Fibroblast of skin of scalp (primary cell): ENCODE measurements at places on chromosomes 2 and 18.

DNA sequence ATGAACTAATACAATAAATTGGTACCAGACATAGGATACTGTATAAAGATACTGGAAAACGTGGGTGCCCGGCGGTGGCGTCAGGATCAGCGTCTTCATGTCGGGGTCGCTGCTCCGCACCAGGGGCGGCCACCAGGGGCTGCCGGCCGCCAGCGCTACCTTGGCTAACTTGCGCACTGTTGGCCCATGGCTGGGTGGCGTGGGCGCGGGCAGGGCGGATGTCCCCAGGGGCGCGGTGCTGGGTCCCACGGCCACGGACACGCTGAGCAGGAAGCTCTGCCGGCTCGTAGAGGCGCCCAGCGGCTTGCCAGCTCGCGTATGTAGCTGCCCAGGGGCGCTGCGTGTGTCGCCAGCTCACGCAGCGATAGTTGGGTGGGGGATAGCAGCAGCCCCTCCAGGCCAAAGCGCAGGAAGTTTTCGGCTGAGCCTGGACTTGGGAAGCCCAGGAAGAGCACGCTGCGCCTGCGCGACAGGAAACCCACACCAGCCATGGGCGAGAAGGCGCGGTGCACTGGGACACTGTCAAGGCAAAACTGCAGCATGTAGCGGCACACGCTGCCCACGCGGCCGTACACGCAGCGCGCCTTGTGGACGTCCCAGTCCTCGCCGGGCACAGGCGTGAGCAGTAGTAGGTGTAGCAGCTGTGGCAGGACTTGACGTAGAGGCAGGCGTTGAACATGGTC lies 299.9 kb downstream of the CCDC74A start:
- DNase-seq = no peak

DNA sequence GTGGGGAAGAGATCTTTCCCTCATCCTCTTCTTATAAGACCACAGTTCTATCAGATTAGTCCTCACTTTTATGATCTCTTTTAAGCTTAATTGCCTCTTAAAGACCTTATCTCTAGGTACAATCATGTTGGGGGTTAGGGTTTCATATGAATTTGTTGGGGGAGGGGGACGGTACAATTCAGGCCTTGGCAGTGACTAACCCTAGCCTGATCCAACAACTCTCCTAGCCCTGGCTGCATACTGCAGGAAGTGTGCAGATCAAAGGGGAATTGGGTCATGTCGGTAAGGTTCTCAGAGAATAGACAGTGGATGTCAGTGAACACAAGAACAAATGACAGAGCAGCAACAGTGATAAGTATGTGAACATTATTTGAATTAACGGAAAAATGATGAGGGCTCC lies 16.4 kb downstream of the CAPN13 start:
- no peak for DNase-seq

DNA sequence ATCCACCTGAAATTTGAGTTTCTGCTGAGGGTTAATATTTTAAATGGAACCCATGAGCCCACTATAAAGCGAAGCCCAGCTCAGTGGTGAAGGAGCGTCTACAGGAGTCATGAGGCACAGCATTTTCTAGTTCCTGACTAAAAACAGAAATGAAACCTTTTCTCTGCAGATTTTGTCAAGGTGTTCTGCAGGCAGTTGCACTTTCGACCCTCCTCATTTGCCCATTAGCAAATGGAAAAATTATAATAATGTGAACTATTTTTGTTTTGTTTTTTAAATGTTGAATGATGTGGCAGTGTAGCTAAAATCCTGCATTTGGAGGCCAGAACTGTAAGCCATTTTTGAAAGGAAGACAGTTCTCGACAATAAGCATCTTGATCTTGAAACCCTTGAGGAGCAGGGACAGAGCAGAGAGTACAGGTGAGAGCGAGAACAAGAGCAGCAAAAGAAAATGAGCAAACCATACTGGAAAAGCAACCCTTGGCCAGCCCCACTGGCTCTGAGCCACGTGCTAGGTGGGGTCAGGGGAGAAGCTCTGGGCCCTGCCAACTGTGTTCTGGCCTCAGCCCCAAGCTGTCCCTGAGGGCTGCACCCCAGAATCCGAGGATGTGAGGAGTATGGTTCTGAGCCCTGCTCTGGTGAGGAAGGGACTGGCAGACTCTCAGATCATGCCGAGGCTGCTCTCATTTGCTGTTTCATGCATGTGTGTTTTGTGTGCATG lies 26.4 kb upstream of the COPS8 start:
- DNase-seq = no peak

DNA sequence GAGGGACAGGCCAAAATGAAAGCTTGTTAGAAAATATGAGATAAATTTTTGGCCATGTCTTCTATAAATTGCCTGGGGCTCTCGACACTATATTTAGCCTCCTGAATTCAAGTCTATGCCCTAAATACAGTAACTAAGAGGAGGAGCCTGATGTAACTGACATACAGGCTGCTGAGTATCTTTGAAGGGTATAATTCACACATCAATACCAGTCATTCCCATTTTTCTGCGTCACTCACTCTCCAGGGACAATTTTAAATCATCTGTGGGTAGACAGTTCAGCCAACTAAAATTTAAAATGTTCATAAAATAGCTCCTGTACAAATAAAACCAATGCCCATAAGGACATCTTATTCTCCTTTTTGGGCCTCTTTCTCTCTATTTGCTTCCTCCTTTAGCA lies 105.9 kb downstream of the AP1S3 start:
- peak; percentile 50 for DNase-seq

GRCh38 chr2:162646794-162647193 lies 191.8 kb downstream of the KCNH7 start:
- DNase-seq = no peak

GRCh38 chr2:172986040-172986439 lies 89.6 kb upstream of the MAP3K20 start:
- no peak for DNase-seq

GRCh38 chr2:33521791-33522281 lies 45.4 kb downstream of the RASGRP3 start:
- DNase-seq = peak; percentile 49

GRCh38 chr2:227095346-227095745 lies 68.7 kb downstream of the COL4A4 start:
- no peak for DNase-seq

DNA sequence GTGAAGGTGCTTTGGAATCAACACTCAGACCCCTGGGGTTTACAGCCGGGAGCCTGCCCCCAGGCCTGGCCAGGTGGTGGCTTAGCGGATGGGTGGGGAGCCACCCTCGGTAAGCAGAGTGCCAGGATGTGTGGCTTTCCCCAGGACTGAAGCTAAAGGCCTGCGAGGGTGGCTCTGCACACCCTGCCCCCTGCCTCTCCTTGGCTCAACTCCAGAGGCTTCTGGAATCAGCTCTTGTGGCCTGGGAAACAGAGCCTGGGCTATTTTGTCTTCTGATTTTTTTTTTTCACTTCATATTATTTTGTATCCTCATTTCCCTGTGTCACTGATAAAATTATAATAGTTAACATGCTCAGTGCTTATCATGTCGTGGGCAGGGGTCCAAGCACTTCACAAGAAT lies 79.8 kb downstream of the RHOB start:
- peak; percentile 58 for DNase-seq

DNA sequence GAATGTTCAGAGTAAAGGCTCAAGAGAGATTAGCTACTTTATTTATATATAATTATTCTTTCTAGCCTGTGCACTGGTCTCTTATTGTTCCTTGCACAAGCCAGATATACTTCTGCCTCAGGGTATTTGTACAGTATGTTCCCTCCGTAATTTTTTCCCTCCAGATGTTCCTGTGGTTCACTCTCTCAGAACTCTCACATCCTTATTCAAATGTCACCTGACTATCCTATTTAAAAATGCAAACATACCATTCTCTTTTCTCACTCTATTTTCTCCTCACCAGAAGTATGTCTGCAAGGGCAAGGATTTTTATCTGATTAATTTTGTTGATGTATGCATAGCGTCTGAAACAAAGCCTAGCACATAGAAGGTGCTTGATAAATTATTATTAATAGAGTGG lies 64.0 kb upstream of the CERS6 start:
- DNase-seq = no peak

DNA sequence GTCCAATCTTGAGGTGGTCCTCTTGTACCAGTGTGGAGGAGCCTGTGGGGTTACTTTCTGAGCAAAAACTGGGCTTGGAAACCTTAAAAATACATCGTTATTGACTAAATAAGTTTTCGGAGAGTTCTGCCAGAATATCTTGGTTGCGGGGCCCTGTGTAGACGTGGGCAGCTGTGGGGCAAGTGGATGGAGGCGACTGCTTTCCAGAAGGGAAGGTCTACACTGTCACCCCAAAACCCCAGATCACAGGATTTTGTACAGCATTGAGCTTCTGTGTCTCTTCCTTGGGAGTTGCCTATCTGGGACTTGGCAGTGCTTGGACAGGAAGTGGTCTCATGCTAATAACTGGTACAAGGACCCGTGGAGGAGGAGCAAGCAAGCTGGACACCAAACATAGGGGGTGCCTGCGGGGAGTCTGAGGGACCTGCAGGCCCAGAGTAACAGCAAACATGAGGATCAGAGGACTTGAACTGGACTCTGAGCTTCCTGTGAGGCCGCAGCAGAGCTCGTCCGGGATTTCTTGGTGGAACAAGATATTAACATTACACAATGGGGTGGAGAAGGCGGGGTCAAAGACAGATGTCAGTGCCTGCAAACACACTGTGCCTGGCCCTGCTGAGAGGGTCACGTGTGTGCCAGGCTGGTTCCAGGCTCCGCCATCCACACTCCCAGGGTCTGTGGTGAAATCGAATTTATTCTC lies 48.0 kb upstream of the CTLA4 start:
- DNase-seq = no peak

DNA sequence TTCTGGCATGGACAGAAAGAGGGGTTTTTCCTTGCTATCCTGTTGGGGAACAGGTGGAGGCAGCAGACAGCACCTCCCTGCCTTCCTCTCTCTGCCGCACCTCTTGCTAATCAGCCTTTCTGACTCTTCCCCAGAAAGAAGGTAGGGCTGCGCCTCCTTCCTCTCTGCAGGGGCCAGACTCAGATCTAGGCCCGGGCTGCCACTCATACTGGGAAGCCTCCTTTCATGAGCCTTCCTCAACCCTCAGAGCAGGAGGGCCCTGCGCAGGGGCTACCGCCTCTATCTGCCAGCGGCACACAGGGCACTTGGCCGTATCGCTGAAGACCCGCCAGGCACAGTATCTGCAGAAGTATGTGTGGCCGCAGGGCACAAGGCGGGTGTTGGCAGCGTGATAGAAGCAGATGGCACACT lies 7.1 kb downstream of the NEURL3 start:
- DNase-seq = no peak

- no peak for DNase-seq
These were observed 81.9 kb downstream of the DGKD start for GRCh38 chr2:233436191-233436581.

DNA sequence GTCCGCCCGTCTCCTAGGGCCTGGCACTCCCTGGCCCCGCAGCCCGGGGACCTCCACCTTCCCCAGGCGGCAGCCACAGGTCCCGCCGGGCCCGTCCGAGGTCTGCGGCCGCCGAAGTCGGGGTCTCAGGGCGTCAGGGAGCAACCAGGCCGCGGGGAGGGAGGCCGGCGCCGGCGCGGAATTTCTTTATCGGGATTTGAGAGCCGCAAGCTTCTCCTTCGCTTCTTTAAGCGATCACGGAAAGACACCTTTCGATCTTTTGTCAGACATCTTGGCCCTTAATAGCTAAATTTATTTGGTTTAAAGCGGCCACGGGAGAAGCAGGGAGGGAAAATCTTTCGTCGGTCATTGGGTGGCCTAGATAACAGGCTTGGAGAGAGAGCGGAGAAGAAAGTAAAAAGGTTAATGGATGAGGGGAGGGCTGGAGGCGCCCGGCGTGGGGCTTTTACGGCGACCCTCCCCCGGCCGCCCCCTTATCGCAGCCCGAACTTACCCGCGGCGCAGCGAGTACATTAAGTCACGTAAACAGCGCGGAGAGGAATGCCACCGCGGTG lies 4.3 kb upstream of the GATA6 start:
- DNase-seq = no peak

DNA sequence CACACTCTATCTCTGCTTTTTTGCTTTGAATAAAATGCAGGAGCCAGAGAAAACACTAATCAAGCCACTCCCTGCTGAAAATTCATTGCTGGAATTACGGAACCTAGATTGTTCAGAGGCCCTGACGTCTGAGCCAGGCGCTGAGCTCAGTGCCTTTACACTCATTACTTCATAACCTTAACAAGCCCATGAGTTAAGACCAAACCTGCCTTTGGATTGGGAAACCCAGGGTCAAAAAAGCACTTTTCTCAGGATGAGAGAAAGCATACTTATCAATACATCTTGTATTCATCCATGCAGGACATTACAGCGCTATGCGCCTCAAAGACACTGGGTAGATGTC lies 762 bp downstream of the INO80C start:
- DNase-seq = peak; percentile 38

- no peak for DNase-seq
These were observed 49.5 kb downstream of the ATIC start for GRCh38 chr2:215361211-215361875.

GRCh38 chr2:100978582-100979191 lies 23.4 kb upstream of the RPL31 start:
- DNase-seq = peak; percentile 26

DNA sequence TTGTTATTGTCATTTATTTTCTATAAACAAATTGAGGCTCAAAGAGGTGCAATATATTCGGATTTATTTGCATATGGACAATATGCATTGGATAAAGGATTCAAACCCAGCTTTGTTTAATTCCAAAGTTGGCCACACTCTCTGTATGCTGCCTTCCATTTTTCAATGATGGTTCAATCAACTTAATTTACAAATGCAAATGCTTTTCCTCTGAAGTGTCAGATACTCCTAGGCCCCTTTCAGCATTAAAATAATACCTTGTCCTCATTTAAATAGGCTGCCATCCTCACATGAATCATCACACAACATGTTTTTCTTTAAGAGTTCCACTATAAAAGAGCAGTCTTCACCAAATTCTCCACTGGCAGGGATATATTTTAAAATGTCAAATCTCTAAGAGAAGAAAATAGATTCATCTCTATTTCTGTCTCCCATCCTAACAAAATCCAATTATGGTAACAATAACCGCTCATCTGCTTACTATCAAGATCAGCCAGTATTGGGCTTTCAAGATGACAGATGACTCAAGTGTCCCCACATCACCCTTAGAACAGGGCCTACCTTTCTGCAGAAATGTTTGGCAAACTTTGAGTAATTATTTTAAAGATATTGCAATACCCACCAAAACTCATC lies 114.8 kb downstream of the SCG2 start:
- DNase-seq = no peak

DNA sequence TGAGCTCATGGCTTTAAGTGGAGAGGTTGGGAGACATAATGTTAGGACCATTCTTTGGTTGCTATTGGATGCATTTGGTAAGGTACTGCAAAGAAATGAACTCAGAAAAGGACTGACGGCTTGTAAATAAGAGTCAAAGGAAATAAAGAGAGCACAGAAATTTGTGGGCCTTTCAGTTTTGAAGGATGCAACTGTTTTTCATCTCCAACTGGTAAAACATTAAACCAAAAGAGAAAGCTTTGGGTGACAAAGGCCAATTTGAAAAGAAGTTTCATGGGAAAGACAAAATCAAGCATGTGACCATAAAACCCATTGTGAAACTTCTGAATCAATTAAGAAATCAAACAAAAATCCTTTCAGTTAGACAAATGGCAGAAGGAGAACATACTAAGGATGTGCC lies 77.8 kb upstream of the SPOPL start:
- DNase-seq = no peak
